ENCODE measurements at places on chromosomes 7 and 10.

DNA sequence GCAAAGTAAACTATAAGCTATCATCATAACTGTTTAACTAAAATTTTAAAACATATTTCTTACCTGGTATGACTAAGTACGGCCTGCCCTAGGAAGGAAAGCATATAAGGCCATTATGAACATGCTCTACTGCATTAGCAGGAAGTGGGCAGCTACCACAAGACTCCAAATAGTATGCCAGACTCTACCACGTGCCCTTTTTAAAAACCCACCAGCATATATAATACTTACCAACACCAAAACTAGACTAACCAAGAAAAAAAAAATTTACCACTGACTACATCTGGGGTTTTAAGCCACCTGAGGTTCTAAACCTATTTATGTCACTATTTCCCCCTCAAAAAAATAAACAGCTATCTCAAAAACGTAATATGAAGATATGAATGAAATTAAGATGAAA, 30.1 kb downstream of the NUDCD3 start:
- peak; percentile 86 for DNase-seq

DNA sequence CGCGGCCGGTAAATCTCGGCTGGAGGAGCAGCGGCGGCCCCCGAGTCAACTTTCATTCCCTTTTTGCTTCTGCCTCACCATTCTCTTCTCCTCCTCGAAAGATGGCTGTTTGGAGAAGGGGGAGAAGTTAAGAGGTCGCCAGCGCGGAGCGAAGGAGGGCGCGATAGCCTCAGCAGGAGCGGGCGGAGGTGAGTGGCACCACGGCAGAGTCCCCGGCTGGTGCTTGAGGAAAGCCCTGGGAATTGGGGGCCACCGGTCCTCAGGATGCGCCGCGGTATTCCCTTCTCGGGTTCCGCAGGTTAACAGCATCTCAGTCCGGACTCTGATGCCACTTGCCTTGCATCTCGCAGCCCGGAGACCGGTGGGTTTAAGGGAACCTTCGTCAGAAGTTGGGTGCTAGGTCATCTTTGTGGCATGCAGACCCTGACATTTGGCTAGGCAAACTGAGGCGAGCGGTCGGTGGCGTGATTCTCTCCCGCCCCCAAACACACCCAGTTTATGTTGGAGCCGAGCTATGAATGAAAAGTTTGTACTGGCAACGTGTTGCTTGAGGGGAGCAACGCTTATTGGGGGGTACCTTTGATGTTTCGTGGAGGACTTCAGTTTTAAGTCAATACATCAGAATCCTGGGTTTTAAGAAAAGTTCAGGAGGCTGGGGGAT, 59.5 kb upstream of the PRPS1L1 start:
- no peak for DNase-seq

- DNase-seq, result no peak
Measured at GRCh38 chr7:70037171-70037933, 439.1 kb downstream of the AUTS2 start.

GRCh38 chr7:34041707-34042106, 136.4 kb downstream of the BMPER start:
- no peak for DNase-seq

GRCh38 chr10:117736655-117737054, 194.1 kb downstream of the EMX2 start:
- DNase-seq, result no peak

GRCh38 chr10:12689893-12690292, 311.6 kb downstream of the CCDC3 start:
- no peak for DNase-seq

GRCh38 chr10:96740579-96741281, 20.4 kb upstream of the PIK3AP1 start:
- DNase-seq, result no peak

DNA sequence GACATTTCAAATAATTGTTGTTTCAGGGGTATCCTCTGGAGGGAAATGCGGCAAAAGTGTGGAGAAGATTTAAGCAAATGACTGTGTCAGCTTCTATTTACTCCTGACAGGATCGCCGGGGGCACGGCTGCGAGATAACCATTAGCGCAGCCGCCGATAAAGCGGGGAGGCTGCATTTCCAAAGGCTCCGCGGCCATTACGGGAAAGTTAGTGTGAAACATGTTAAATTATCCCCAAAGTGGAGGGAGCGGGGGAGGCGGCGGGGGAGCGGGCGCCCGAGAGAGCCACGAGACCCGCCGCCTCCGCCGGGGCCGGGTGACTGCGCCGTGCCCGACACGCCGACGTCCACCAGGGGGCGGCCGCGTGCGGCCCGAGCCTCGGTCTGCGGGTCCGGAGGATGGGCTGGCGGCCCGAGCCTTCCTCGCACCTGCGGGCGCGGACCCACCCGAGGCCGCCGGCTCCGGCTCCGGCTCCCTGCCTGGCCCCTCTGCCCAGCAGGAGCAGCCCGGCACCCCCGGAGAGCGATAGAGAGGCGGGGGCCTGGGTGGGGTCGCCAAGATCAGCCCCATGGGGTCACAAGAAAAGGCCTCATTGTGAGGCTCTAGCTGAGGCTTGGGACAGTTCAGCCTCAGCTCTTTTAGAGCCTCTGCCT, 74.4 kb upstream of the PAX2 start:
- DNase-seq, result peak; percentile 64

GRCh38 chr10:130003787-130004613, 39.9 kb upstream of the EBF3 start:
- DNase-seq, result no peak

DNA sequence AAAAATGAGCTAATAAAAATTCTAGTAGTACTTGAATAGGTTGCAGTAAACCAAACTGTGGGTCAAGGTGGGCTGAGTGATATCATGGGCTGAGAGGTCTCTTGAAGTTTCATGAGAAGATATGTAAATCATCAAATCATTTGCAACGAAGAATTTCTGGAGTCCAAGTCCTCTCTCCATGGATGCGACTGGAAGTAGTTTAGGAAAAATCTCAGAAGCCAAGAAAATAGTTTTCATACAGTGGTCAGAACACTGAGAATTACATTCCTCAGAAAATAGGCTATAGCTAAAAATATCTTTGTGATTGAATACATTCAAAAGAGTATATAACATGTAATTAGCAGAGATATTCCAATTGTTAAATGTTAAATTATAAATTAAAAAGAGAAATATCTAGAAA, 3.6 kb upstream of the IFIT1 start:
- no peak for DNase-seq

DNA sequence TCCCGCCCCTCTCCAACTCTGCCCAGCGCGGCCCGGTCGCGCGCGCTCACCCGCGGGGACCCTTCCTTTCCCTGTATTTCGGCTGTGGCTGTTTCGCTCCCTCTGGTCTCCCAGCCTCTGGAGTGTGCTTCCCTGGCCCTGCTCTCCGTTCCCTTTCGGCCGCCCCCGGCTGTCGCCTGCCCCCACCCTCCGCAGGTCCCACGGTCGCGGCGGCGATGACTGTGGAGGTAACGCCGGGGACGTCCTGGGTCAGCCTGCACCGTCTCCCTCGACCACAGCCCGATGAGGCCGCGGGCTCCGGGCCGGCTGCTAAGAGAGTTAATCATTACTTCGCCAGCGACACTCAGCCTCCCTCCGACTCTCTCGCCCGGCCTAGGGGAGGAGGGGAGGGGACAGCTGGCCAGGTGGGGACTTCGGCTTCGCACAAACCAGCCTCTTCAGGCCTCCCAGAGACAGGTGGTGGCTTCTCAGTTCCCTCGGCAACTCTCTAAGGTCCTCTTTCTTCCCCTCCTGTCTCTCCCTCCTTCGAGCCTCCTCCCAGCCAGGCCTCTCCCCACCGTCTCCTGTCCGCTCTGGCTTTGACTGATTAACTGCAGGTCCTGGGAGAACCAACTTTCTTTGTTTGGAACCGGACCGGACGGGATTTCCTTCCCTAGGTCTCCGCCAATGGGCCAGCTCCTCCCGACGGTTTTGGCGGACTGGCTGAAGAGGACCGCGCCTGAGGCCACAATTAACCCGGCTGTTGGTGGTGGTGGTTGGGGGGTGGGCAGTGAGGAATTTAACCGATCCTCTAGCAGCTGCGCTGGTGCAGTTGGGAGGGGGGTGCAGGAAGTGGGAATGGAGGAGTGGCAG, 5.6 kb upstream of the PAX2 start:
- DNase-seq, result no peak

GRCh38 chr7:141587304-141587703, 36.1 kb downstream of the AGK start:
- DNase-seq, result no peak

DNA sequence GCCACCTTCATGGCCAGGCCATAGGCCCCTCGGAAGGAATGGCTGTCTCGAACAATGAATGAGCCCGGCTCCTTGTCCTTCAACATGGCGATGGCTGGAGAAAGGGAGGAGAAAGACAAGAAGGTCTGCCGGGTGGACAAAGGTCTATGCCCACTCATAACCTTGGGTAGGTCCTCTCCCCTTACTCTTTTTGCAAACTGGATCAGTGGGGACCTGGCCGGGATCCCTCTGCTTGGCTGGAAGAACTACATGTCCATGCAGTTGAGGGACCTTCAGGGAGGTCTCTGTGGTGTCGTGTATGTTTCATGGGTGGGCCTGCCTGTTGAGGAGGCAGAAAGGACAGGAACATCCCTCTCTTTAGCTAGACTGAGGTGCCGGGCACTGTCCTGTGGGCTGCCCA, 284.8 kb downstream of the TNS3 start:
- DNase-seq, result no peak

DNA sequence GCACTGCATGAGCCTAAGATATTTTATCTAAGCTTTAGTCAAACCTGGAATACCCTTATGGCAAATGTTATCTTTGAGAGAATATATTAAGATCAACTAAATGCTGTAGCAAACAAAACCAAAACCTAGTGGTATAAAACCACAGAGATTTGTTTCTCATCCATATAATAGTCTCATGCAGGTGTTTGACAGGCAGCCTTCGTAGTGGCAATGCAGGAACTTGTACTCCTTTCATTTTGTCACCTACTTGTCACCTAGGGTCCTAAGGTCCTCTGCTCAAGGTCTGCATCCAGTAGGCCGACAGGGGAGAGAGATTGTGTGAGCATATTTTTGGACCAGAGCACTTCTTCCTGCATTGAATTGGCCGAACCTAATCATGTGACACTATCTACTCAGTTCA, 352.6 kb downstream of the GPR37 start:
- no peak for DNase-seq

GRCh38 chr10:3881622-3882021, 96.6 kb upstream of the KLF6 start:
- DNase-seq, result no peak

DNA sequence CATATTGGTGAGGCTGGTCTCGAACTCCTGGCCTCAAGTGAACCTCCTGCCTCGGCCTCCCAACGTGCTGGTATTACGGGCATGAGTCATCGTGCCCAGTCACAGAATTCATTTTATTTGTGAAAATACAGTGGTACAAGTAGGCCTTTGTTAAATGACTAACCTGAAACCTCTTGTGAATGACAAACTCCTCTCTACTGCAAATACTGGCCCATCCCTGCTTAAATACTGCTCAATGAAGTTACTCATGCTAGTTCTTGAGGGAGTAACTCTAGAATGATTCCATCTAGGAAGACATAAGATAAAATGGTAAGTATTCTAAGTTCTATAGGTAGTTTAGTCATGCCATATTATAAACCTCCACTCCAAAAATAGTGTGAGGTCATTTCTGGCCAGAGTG, 80.7 kb downstream of the UBE2H start:
- DNase-seq, result no peak

DNA sequence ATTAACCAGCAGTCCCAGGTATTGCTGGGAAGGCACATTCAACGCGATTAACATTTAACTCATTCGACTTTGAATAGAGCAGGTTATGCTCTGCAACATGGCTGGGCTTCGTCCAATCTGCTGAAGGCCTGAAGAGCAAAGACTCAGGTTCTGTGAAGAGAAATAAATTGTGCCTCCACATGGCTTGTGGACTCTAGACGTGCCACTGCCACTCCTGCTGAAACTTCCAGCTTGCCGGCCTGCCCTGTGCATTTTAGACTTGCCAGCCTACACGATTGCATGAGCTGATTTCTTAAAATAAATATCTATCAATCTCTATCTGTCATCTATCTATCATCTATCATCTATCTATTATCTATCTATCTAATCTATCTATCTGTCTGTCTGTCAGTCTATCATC, 138.0 kb downstream of the WDR37 start:
- DNase-seq, result no peak

DNA sequence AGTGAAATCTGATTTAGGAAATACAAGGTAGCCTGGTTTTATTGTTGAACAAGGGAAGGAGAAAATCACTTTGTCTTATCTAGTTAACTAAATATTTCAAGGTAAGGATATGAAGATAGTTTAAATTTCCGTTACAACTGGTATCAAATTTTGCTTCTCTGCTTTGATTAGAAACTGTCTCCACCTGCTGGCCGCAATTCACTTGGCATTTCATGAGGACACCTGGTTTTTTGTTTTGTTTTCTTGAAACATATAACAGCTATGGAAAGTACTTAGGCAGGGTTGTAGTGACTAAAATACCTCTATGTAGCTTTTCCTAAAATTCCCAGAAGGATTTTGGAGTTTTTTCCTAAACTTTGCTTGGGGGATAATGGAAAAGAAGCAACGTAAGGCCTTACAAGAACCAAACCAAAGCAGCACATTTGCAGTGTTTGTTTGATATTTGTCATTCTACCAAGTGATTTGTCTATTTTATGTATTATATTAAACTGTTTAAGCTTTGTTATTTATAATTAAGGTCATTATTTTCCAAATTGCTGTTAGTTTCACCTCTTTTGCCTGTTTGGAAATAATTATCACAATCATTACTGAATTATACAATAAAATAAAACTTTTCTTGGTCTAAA, 73.6 kb downstream of the AHCYL2 start:
- DNase-seq, result peak; percentile 42

Measured in activated CD4-positive, alpha-beta T cell treated with anti-CD3 and anti-CD28 coated beads, Interleukin-2, amount 50 U/mL, for 16 hours (primary cell).